ENCODE measurements at places on chromosomes 4 and X.

GRCh38 chr4:32203340-32203739, 1483.2 kb downstream of the PCDH7 start:
- no peak for DNase-seq

GRCh38 chr4:56786955-56787354, 34.5 kb downstream of the SPINK2 start:
- DNase-seq: peak; percentile 79

GRCh38 chr4:22485737-22486136, 30.1 kb downstream of the ADGRA3 start:
- peak; percentile 67 for DNase-seq

DNA sequence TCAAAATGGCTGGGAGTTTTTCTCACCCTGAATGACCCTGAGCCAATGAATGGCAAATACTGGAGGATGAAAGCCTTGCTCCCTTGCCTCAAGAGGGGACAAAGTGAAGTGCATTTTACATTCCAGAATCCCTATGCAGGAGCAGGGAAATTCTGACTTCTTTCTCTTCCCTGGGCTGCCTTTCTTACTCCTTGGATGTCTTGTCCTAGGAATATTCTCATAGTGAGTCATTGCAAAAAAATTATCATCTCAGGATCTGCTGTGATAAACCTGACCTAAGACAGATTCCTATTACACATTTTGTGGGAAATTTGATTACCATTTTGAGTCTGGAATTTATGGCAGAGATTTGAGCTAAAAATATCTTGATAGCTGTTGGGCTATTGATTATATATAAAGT, 199.9 kb downstream of the TMA16 start:
- DNase-seq: no peak

DNA sequence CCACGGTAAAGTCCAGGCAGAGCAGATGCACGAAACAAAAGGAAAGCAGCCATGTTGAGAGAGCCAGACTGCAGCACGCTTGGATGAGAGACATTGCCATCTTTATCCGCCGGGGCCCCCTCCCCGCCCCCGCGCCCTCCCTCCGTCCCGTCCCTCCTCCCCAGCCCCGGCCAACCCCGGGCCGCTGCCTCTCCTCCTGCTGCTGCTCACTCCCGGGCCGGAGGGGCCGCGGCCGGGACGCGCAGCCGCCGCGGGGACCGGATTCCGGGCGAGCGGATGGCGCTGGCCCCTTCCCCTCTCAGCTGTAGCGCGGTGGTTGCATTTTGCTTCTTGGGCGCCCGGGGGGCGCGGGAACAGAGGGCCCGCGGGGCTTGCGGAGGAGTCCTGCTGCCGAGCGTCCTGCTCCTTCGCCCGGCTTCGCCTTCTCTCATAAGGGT, 542 bp downstream of the RNF150 start:
- DNase-seq: peak; percentile 89

GRCh38 chr4:16055873-16056272, 27.9 kb downstream of the PROM1 start:
- no peak for DNase-seq

- no peak for DNase-seq
Observed at GRCh38 chr4:148344941-148345340, 97.3 kb downstream of the NR3C2 start.

DNA sequence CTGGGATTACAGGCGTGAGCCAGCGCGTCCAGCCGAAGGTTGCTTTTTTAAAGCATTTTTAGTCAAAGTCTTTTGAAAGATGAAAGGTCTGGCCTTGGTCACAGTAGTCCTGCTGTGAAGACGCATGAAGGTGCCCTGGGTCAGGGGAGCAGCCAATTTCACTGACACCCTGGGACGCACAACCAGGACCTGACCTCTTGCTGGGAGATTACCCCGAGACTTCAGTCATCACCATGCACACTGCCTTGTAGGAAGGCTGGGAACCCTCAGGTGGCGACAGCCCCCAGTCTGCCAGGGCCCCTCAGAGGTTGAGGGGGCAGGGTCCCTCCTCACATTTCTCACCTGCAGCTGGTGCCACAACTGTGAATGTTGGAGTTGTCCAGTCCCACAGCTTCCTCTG, 53.2 kb downstream of the CPLX1 start:
- DNase-seq: no peak

- no peak for DNase-seq
Observed at GRCh38 chrX:63050225-63050624, 300.9 kb downstream of the SPIN4 start.

GRCh38 chr4:145879598-145879997, 59.0 kb downstream of the ZNF827 start:
- no peak for DNase-seq

DNA sequence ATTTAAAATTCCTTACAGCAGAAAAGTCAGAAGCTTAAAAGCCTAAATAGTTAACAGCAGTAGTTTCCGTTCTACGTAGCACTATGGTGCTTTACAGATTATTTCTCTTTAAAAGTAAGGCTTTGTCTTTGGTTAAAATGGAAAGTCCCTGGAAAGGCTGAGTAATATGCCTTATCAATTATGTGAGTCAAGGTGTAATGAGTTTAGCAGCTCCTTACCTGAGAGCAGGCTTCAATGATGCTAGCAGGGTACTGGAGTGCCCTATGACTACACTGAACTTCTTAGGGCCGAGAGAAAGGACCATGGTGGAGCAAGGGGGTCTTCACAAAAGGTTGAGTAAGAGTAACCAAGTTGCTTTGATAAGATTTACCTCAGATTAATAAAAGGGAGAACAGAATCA, 12.6 kb upstream of the NKX6-1 start:
- DNase-seq: no peak

DNA sequence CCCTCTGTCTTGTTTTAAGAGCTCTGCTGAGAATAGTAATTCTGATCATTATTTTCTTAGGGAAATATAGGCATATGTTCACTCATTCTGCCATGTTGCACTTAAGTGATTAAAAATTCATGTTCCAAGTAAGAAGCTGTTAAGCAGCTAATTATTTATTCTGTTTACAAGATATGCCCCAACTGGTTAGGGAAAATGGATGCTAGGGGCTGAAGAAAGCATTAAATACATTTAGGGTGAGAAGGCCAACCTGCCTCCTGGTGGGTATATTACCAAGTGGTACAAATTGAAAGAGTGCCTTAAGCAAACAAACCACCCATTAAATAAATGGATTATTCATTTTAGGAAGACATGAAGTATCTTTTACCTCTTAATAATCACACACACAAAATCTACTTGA, 392.6 kb upstream of the EPHA5 start:
- DNase-seq: no peak

DNA sequence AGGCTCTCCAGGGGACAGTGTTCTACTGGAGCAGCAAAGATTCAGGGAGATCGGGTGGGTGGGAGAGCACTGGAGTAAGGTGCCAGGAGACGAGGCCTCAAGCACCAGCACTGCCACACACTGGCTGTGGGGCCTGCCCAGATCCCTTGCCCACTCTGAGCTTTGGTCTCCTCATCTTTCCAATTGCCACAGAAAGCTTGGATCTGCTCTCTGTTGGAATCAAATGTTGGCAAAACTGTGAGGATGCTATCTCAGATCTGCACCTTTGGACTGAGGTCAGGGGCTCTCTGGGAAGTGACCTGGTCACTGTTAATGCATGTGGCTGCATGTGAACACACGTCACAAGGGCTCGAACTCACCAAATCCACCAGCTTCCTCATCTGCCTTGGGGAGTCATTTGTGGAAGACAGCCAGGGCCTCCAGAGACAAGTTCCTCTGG, 1.3 kb downstream of the RIPPLY1 start:
- DNase-seq: no peak

DNA sequence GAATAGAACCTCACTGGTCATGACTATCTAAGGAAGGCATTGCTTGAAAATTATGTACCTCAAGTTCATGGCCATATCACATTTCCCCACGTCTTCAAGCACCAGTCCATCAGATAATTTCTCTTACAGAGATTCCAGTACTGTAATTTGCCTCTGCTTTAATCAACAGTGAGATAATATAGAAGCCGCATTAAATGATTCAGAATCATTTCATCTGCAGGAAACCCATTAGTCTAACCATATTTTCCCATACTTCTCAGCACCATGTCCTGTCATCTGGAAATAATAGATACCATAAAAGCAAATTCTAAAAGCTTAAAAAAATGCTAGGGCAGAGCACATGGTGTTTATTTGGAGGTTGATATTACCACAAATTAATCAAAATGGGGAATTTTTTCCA, 310.3 kb upstream of the SLIT2 start:
- DNase-seq: no peak

GRCh38 chr4:115781528-115782146, 668.2 kb upstream of the NDST4 start:
- no peak for DNase-seq

- peak; percentile 88 for DNase-seq
Observed at GRCh38 chr4:128528793-128529553, 241.4 kb upstream of the PGRMC2 start.

GRCh38 chr4:127776620-127777019, 5.5 kb upstream of the HSPA4L start:
- no peak for DNase-seq

GRCh38 chrX:26918631-26919030, 544.5 kb downstream of the PPP4R3C start:
- DNase-seq: peak; percentile 2

GRCh38 chr4:122583906-122584305, 37.0 kb downstream of the IL21 start:
- peak; percentile 37 for DNase-seq

DNA sequence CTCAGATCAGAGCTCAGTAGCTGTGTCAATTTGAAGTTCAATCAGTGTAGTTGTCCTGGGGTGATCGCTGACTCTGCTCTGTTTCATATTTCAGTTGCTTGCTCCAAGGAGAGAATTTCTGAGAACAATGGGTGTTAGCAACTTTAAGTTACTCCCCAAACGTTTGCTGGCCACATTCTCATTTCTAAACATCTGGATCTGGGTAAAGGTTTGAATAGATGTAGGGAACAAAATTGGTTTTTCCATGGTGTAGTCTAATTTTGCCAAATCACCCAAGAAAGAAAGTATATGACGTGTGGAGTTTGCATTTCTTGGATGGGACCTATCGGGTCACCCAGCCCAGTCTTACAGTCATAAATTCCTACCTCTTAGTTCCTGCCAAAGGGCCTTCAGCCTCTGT, 103.7 kb downstream of the AKAP4 start:
- no peak for DNase-seq

DNA sequence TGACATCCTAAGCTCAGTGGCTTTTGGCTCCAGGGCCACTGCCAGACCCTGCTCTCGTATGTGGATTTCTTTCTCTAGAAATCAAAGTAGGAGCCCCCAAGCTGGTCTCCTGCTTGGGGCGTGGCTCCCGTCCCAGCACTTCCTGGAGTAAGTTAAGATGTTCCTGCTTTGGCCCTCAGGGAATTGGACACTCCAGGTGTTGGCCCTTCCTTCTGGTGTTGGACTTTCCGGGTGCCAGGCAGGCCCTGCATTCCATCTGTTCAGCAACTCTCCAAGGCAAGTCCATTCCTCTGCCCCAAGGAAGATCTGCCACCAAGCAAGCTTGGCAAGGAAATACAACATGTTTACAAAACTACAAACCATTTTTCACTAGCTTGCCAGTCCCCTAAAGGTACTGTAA, 22.1 kb upstream of the GPC4 start:
- DNase-seq: no peak

- no peak for DNase-seq
Observed at GRCh38 chr4:52296341-52296740, 245.2 kb downstream of the SPATA18 start.

GRCh38 chr4:185395238-185395955, at the start of gene LRP2BP:
Gene LRP2BP, minus strand, starts transcription at chr4:185395924. Its CDS starts 17,738 bp downstream, at chr4:185378186.
- no peak for DNase-seq

- no peak for DNase-seq
Observed at GRCh38 chr4:120525106-120525505, 397.4 kb downstream of the PRDM5 start.

DNA sequence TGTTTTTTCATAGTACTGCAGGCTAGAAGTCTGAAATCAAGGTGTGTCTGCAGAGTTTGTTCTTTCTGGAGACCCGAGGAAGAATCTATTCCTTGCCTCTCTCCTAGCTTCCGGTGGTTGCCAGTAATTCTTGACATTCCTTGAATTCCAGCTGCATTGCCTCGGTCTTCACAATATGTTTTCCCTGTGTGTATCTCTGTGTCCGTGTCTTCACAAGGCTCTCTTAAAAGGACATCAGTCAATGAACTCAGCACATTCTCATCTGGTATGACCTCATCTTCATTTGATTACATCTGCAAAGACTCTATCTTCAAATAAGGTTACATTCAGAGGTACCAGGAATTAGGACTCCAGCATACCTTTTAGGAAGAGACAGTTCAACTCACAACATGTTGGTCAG, 163.4 kb downstream of the BANK1 start:
- peak; percentile 47 for DNase-seq

DNA sequence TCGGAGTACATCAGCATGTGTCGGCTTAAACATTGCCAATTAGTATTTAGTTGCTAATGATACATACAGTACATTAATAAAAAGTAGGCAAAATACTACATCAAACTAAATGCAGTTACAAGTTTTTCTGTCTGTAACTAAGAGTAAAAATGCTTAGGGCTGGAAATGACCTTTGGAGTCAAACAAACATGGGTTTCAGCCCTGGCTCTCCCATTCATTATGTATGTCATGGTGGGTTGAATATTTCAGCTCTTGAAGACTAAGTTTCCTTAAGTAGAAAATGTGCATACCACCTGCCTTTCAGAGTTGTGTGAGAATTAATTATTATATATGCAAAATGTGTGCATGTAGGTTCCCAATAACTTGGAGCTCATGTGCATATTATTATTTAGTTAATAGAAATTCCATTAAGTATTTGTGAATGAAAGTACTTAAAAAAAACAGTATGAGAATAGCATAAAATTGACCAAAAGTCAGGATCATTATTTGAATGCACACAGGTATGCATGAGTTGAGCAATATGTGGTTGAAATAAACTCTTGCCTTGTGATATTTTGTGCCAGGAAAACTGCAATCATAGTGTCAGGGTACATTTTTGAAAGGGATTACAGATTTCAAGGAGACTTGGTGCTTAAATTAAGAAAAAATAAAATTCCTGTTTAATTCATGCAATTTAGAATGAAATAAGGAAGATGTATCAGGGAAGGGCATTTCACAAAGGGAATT, 2048.7 kb downstream of the PCDH7 start:
- DNase-seq: no peak

- DNase-seq: no peak
Observed at GRCh38 chrX:55709735-55710134, 7.8 kb upstream of the RRAGB start.

DNA sequence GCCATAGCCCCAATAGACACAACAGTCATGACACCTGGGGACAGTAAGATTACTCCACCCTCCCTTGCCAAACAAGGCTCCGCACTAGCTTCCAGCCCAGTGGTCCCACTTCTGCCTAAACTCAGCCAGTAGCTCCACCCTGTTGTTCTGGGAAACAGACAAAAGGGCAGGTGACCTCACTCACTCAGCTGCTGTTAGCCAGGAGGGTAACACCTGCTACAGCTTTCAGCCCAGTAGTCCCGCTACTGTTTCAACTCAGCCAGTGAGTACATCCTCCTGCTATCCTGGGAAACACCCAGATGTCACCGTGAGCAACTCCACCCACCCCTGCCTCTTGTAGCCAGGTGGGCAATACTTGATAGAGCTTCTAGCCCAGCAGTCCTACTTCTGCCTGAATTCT, 162.7 kb upstream of the CPXCR1 start:
- DNase-seq: no peak

- DNase-seq: no peak
Observed at GRCh38 chrX:111507933-111508332, 3.5 kb upstream of the SERTM2 start.
